Right ventricle myocardium superior (tissue), 1 donor: ENCODE measurements at places on chromosomes 12 and 14. TPM values are rescaled to one million over a fixed set of nuclear protein-coding genes. Genes with fewer than 3 reads are reported as not detected.

GRCh38 chr12:66398931-66399910, 96.9 kb downstream of the HELB start:
- DNase-seq: no peak

Gene ZNF26
- total RNA-seq: 2.6 TPM

GRCh38 chr12:24049728-24050127, 100.3 kb upstream of the SOX5 start:
- no peak for DNase-seq

DNA sequence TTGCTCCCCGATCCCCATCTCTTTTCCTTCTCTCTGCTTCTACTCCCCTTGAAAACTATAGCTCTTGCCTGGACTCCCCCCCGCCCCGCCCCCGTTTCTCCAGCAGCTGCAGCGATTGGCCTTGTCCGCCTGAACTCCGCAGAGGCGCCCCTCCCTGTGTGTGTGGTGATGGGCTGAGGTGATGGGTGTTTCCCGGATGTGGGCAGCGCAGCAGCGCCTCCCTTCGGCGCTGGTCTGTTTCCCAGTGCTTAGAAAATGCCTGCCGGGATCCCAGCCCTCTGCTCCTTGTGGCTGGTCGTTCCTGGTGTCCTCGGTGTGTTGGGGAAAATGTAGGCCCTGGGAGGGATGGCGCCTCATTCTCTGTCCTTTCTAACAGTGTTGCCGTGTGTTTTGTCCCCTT, 43.3 kb downstream of the GALNT8 start:
- DNase-seq: no peak

GRCh38 chr12:11174022-11174421, 3.0 kb downstream of the SMIM10L1 start:
- DNase-seq: no peak

Gene CCDC91
- 50.4 TPM for total RNA-seq

DNA sequence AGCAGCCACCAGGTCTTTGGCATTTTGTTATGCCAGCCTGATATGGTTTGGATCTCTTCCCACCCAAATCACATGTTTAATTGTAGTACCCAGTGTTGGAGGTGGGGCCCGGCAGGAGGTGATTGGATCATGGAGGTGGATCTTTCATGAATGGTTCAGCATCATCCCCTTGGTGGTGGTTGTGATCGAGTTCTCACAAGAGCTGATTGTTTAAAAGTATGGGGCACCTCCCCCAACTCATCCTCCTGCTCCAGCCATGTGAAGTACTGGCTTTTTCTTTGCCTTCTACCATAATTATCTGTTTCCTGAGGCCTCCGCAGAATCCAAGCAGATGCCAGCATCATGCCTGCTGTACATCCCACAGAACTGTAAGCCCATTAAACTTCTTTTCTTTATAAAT, 12.8 kb upstream of the PRKD1 start:
- no peak for DNase-seq

DNA sequence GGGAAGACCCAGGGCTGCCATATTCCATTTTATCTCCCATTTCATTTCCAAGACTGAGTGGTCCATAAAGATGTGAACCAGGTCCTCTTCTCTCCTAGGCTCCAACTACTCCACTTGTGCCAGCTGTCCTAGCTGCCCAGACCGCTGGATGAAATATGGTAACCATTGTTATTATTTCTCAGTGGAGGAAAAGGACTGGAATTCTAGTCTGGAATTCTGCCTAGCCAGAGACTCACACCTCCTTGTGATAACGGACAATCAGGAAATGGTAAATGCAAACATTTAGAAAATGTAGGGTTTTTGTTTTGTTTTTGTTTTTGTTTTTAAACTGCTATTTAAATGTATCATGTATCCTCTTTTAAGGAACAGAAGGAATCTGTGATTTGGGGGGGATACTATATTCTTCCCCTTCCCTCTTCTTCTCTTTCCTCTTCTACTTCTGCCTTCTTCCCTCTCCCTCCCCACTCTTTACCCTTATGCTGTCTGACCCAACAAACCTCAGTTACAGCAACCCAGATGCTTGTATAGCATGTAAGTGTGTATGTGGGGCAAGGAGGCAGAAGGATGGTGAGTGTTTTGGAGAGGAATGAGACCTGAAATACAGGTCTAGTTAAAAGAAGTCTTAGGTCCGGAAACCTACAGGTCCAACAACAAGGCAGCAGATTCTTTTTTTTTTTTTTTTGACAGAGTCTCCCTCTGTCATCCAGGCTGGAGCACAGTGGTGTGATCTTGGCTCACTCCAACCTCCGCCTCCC, 5.9 kb downstream of the KLRG1 start:
- no peak for DNase-seq

GRCh38 chr12:72679147-72679757, 407.1 kb downstream of the TRHDE start:
- no peak for DNase-seq

Gene LAG3
- 0.22 TPM for total RNA-seq

DNA sequence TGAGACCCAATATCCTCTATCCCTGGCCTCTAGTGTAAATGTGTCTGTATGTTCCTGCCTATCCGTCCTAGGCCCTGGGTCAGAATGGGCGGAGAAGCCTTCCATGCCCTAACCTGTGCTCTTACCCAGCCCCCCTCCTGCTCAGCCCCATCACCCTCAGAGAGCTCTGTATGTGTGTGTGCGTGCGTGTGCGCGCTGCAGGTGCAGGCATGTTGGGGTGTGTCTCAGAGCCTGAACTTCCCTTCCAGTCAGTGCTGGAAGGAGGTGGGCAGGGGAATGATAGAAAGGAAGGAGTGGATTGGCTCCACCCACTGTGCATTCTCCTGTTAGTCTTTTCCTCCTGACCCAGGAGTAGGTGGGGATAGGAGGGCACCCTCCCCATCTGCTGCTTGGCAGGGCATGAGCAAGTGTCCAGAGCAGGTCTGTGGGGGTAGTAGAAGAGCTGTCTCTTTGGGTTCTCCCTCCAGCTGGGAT, 7.2 kb downstream of the NAB2 start:
- DNase-seq: no peak

- DNase-seq: no peak
Measured at GRCh38 chr14:78383060-78383459, 212.9 kb downstream of the NRXN3 start.

DNA sequence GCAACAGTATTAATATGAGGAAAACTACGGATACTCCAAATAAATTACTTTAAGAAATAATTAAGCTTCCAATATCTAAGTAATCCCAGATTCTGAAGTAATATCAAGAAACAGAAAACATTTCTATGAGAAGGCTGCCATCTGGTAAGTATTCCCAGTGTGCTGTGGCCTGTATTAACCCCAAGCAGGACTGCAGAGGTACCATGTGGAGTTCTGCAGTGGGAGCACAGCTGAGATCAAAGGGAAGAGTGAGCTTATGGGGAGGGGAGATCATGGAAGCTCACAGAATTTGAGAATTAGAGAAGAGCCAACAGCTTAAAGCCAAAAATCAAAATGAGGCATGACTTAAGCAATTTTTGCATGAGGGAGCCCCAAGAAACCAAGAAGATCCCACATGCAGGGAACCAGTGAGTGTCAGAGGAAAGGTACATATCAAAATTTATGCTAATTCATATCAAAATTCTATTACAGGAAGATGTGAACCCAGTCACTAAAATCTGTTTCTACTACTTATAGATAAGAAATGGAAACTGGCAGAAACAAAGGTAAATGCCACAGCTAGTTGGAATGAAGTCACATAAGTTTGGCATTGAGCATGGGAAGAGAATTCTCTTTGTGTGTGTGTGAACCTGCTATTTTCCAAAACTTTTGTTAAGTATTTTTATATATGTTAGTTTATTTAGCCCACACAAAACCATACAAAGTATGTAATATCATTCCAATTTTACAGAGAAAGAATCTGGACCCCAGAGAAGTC, 62.6 kb upstream of the KITLG start:
- DNase-seq: no peak

- DNase-seq: no peak
Measured at GRCh38 chr12:44307506-44308168, 471.8 kb downstream of the TMEM117 start.

- no peak for DNase-seq
Measured at GRCh38 chr12:13198241-13198640, 1.7 kb downstream of the EMP1 start.

Gene TTC8
- 5.2 TPM for total RNA-seq
